ENCODE measurements at places on chromosomes 2 and 18. TPM values are rescaled to one million over a fixed set of nuclear protein-coding genes. Genes with fewer than 3 reads are reported as not detected.

GRCh38 chr2:17093712-17094111, 424.5 kb downstream of the RAD51AP2 start:
- no peak for DNase-seq
- H3K36me3 ChIP-seq, result no peaks in the 10 kb centered on the region
- no peak overlapping the region for H3K27ac ChIP-seq
- no peaks in the 10 kb centered on the region for H3K27me3 ChIP-seq
- H3K4me1 ChIP-seq, result no peaks in the 10 kb centered on the region
- no peak overlapping the region for H3K4me3 ChIP-seq

- H3K4me1 ChIP-seq, result no peaks in the 10 kb centered on the region
- no peak overlapping the region for H3K27ac ChIP-seq
Observed at GRCh38 chr2:11797846-11798245, 51.4 kb downstream of the LPIN1 start.

- H3K27ac ChIP-seq, result no peak overlapping the region
- no peaks in the 10 kb centered on the region for H3K27me3 ChIP-seq
- DNase-seq, result no peak
Observed at GRCh38 chr2:54062401-54062800, 53.0 kb upstream of the ACYP2 start.

DNA sequence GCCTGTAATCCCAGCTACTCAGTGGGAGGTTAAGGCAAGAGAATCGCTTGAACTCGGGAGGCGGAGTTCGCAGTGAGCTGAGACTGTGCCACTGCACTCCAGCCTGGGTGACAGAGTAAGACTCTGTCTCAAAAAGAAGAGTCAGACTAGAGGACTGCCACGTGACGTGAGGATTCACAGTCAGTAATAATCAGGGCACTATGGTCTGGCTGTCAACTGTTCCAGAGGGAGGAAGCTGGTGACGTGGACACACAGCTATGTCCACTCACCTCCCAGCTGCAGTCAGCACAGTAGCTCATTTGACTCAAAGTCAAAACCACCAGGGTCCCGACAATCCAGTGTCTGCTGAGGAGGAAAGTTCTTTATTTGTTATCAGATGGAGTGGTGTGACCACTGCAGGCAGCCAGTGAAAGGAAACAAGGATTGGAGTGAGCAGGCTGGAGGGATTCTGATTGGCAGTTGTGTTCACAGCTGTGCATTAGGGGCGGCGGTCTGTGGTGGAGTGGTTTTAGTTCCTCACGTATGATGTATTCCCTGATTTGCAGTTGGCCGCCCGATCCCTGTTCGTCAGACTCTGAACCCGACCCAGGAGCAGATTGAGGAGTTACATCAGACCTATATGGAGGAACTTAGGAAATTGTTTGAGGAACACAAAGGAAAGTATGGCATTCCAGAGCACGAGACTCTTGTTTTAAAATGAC, 37.9 kb downstream of the MOGAT1 start:
- peak overlapping the region; percentile 14 for H3K4me3 ChIP-seq
- no peaks in the 10 kb centered on the region for H3K36me3 ChIP-seq
- peak; percentile 45 for DNase-seq
- H3K4me1 ChIP-seq, result peaks cover 34% of the 10 kb centered on the region
- peak overlapping the region; percentile 77 for H3K27ac ChIP-seq
- no peaks in the 10 kb centered on the region for H3K27me3 ChIP-seq

DNA sequence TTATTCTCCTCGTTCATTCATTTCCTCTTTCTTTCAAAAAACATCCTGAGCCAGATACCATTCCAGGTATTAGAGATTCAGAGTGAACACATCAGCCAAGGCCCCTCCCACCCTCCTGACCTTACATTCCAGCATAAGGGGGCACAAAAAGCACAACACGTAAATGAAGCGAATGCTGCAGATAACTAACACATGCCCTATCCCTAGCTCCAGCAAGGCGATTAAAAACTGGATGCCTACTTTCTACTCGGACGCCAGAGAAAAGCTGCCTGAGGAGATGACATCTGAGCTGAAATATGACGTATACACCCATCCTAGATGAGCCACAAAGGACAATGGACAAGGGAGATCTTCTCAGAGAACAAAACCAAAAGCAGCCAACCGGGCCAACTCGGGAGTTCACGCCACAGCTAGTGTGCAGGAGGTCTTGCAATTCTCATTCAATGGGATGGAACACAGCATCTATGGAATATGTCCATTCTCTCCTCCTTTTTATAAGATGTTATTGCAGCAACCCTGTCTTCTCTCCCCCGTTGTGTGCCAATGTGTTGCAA, 33.5 kb downstream of the FEZ2 start:
- peaks cover 28% of the 10 kb centered on the region for H3K4me1 ChIP-seq
- H3K36me3 ChIP-seq, result no peaks in the 10 kb centered on the region
- no peak overlapping the region for H3K27ac ChIP-seq

DNA sequence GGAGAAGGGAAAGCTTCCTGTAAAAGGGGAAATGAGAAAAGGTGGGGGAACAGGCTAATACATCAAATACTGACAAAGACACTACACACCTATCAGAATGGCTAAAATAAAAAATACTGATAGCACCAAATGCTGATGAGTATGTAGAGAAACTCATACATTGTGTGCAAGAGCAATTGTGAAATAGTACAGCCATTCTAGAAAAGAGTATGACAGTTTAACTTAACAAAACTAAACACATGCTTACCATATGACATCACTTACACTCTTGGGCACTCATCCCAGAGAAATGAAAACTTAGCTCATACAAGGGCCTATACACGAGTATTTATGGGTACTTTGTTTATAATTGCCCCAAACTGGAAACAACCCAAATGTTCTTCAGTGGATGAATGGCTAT, 53.4 kb downstream of the ZNF638 start:
- H3K27ac ChIP-seq, result no peak overlapping the region
- H3K4me1 ChIP-seq, result no peaks in the 10 kb centered on the region
- no peak overlapping the region for H3K4me3 ChIP-seq
- peaks cover 99% of the 10 kb centered on the region for H3K36me3 ChIP-seq
- peak; percentile 58 for DNase-seq

Gene PID1
- polyA plus RNA-seq, result 41.1 TPM

DNA sequence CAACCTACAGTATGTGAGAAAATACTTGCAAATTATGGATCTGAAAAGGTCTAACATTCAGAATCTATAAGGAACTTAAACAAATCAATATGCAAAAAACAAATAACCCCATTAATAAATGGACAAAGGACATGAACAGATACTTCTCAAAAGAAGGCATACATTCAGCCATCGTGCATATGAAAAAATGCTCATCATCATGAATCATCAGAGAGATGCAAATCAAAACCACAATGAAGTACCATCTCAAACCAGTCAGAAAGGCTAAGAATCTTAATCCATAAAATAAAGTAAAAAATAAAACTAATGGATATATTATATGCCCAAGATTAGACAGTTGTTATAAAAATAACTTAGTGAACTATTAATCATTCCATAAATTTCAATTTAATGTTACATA, 154.0 kb downstream of the CALCRL start:
- no peaks in the 10 kb centered on the region for H3K36me3 ChIP-seq
- H3K27me3 ChIP-seq, result no peaks in the 10 kb centered on the region
- H3K4me3 ChIP-seq, result no peak overlapping the region
- H3K4me1 ChIP-seq, result no peaks in the 10 kb centered on the region

Data from stomach (tissue), 19 donors.